ENCODE measurements at places on chromosomes 11 and 22. TPM values are rescaled to one million over a fixed set of nuclear protein-coding genes. Genes with fewer than 3 reads are reported as not detected.

NXPE1 gene
- total RNA-seq = not detected

GRCh38 chr11:75439026-75439425 is 6.0 kb upstream of the KLHL35 start:
- H3K4me1 ChIP-seq = no peaks in the 10 kb centered on the region
- DNase-seq = no peak
- H3K27ac ChIP-seq = no peak overlapping the region
- no peak overlapping the region for H3K4me3 ChIP-seq
- no peaks in the 10 kb centered on the region for H3K27me3 ChIP-seq

- H3K27ac ChIP-seq = no peak overlapping the region
- DNase-seq = no peak
- H3K4me1 ChIP-seq = no peaks in the 10 kb centered on the region
- H3K4me3 ChIP-seq = no peak overlapping the region
These were observed 784.9 kb upstream of the LUZP2 start for GRCh38 chr11:23711981-23712380.

OR51A2 gene
- total RNA-seq = not detected

CEND1 gene
- 0.20 TPM for total RNA-seq

DNA sequence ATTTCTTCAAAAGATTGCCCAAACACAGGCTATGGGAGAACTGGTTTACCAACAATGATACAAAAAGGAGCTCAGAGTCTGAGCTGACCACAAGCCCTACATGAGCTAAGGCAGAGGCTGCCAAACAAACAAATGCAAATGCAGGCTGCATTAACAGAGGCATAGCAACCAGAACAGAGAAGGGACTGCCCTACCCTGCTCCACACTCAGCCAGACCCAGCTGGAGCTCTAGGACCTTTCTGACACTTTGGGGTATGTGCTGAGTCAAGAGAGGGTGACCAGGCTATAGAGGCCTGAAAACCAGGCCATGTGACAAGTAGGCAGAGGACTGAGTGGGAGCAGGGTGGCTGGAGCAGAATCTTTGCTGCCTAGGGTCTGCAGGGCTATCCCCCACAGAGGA is 17.8 kb upstream of the P2RY2 start:
- peak; percentile 14 for DNase-seq
- H3K27me3 ChIP-seq = peaks cover 3% of the 10 kb centered on the region
- H3K27ac ChIP-seq = no peak overlapping the region
- no peak overlapping the region for H3K4me3 ChIP-seq

USP2 gene
- 4.1 TPM for total RNA-seq

ADM2 gene
- total RNA-seq = 1.5 TPM

- no peak for DNase-seq
- H3K27me3 ChIP-seq = peaks cover 4% of the 10 kb centered on the region
- no peaks in the 10 kb centered on the region for H3K36me3 ChIP-seq
- H3K4me3 ChIP-seq = no peak overlapping the region
These were observed 1459.9 kb downstream of the BRD1 start for GRCh38 chr22:48367731-48368130.

- peaks cover 36% of the 10 kb centered on the region for H3K27me3 ChIP-seq
- H3K27ac ChIP-seq = no peak overlapping the region
- H3K4me3 ChIP-seq = no peak overlapping the region
These were observed 6.2 kb downstream of the TPBGL start for GRCh38 chr11:75246671-75247350.

DNA sequence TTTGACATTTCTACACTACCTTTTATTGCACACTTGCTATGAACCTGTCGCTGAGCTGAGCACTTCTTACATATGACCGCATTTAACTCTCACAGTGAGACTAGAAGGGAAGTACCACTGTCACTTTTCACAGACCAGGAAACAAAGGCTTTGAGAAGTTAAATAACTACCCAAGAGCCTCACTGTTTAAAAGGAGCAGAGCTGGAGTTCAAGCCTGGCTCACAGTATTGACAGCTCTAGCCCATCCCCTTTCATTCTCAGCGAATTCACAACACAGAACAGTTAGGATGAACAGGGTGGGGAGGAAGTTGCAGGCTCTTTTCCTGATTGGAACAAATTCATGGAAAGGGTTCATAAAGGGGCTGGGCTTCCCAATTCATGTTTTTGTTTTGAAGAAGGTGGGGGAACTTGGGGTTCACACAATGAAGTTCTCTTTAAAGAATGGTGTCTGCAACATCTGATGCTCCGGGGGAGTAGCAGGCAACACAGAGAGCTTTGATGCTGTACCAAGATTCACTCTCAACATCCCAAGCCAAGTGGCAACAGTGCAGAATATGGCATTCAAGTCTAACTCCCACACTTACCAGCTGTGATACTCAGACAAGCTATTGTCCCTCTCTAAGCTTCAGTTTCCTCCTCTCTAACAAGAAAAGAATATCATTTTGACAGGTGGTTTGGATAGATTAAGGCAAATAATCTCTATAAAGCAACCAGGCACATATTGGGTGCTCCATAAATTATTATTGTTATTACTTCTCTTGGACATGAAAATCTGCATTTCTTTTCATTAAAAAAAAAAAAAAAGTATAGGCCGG is 17.2 kb downstream of the SCGB1A1 start:
- no peak for DNase-seq
- H3K4me3 ChIP-seq = no peak overlapping the region
- no peaks in the 10 kb centered on the region for H3K27me3 ChIP-seq
- no peak overlapping the region for H3K27ac ChIP-seq

DNA sequence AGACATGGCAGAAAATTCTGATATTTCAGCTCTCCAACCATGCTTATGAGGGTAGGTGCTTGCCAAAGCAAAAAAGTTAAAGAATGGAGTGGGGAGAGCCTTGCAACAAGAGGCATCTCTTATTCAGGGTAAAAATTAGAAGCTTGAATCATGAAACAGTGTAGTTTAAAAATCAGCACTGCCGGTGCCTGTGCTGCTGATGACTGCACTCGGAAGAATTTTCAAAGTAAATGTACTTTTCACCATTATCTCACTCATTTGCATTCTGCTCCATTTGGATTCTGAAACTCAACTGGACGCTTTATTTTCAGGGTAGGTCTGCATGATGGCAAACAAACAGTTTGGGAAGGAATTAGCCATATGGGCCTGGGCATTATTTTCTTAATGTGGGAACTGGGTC is 126.3 kb downstream of the KIRREL3 start:
- no peaks in the 10 kb centered on the region for H3K36me3 ChIP-seq
- H3K27ac ChIP-seq = no peak overlapping the region
- no peak overlapping the region for H3K4me3 ChIP-seq
- peaks cover 5% of the 10 kb centered on the region for H3K4me1 ChIP-seq
- DNase-seq = no peak

- no peaks in the 10 kb centered on the region for H3K27me3 ChIP-seq
- no peak overlapping the region for H3K4me3 ChIP-seq
- H3K36me3 ChIP-seq = peaks cover 10% of the 10 kb centered on the region
These were observed 21.4 kb downstream of the CHID1 start for GRCh38 chr11:889257-889656.

DNA sequence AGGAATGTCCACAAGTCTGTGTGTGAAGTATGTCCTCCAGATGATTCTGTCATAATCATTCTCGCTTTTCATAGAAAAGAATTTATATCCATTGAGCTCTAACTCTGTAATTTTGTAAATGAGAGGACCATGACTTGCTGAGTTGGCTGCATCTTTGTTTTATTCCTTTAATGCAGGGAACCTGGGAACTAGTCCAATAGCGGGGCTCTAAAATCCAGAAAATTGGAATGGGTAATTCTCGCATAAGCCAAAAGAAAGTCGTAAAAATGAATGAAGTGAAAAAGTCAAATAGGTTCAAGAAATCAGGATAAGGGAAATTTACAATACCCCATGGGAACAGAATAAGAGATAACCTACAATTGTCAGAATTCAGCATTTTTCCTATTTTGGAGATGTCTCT is 232.5 kb downstream of the RAB38 start:
- no peak overlapping the region for H3K27ac ChIP-seq
- H3K36me3 ChIP-seq = no peaks in the 10 kb centered on the region
- no peaks in the 10 kb centered on the region for H3K4me1 ChIP-seq
- no peak overlapping the region for H3K4me3 ChIP-seq
- DNase-seq = no peak

GRCh38 chr11:30635401-30635989 is 49.3 kb upstream of the MPPED2 start:
- no peak for DNase-seq
- no peak overlapping the region for H3K27ac ChIP-seq
- peaks cover 17% of the 10 kb centered on the region for H3K27me3 ChIP-seq
- no peaks in the 10 kb centered on the region for H3K4me1 ChIP-seq

GRCh38 chr11:79066456-79067351 is 374.1 kb downstream of the TENM4 start:
- no peaks in the 10 kb centered on the region for H3K27me3 ChIP-seq
- DNase-seq = no peak
- no peaks in the 10 kb centered on the region for H3K36me3 ChIP-seq
- no peak overlapping the region for H3K27ac ChIP-seq
- peak overlapping the region; percentile 53 for H3K4me3 ChIP-seq
- H3K4me1 ChIP-seq = peaks cover 12% of the 10 kb centered on the region

DNA sequence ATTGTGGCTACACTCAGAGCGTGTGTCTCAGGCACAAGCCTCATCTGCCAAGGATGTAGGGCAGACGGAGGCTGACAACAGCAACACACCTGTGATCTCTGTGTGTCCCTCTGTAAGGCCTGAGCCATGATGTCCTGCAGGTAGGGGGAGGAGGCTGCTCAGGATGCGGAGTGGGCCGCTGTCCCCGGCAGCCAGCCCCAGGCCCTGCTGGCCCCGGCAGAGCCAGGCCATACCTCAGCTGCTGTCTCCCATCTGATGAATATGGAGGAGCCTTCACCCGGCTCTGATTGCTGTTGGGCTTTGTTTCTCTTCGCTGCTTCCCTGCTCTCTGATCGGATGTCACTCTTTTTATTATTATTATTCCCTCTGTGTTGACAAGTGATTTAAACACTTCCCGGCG is 83.6 kb upstream of the NCAM1 start:
- H3K4me3 ChIP-seq = no peak overlapping the region
- H3K27ac ChIP-seq = no peak overlapping the region
- H3K4me1 ChIP-seq = peaks cover 3% of the 10 kb centered on the region
- no peak for DNase-seq

DNA sequence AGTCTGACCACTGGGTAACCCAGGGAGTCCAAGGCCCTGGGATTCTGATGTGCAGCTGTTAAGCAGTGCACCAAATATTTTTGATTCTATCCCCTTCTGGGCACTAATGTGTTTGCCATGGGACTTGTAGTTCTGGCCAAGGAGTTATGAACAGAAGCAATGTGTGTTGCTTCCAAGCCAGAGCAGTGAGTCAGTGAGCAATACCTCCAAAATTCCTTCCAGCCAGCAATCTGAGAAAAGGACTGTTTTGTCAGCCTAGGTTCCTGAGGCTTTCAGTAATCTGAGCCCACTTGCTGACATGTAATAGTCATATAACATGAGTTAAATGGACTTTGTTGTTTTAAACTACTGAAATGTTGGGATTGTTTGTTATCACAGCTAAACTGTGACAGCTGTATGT is 311.4 kb downstream of the NELL1 start:
- DNase-seq = no peak
- peaks cover 5% of the 10 kb centered on the region for H3K27me3 ChIP-seq
- H3K4me1 ChIP-seq = no peaks in the 10 kb centered on the region
- no peaks in the 10 kb centered on the region for H3K36me3 ChIP-seq

OR6Q1 gene
- not detected for total RNA-seq

SCN3B gene
- total RNA-seq = 0.45 TPM

DNA sequence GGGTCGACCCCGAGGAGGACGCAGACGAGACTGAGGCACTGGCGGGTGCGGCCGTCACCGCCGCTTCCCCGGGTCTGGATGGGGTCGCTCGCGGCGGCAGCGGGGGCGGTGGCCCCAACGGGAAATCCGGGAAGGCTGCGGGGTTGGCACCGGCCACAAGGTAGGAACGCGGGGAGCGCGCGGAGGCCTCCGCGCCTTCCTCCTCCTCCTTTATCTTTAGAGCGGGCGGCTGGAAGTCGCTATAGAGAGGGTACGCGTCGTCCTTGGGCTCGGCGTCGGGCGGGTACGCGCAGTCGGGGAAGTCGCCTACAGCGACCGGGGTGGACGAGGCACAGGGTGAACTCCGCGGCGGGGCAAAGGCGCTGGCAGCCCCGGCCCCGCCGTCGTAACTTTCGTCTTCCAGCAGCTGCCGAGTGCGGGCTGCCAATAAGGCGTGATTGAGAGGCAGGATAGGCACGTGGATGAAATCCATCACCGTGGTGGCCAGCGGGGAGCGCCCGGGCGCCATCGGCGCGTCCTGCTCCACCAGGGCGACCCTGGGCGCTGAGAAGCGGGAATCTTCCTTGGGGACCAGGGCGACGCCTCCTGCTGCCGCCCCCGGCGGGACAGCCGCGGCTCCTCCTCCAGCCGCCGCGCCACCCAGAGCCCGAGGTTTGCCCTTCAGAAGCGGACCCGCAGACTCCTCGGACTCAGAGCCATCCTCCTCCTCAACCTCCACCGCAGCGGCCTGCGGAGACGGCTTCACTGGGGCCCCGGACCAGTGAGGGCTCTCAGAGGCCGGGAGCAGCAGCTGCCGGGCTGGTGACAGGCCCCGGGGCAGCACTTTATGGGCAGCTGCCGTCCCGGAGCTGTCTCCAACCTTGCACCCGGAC is 1.7 kb downstream of the PGR start:
- H3K4me1 ChIP-seq = peaks cover 16% of the 10 kb centered on the region
- H3K27ac ChIP-seq = no peak overlapping the region
- H3K4me3 ChIP-seq = peak overlapping the region; percentile 48
- H3K36me3 ChIP-seq = peaks cover 3% of the 10 kb centered on the region

MS4A15 gene
- not detected for total RNA-seq

GRCh38 chr22:24432059-24432853 is 4.9 kb downstream of the ADORA2A start:
- no peaks in the 10 kb centered on the region for H3K36me3 ChIP-seq
- H3K27ac ChIP-seq = peak overlapping the region; percentile 49
- H3K27me3 ChIP-seq = no peaks in the 10 kb centered on the region
- peak overlapping the region; percentile 16 for H3K4me3 ChIP-seq

Measured in chondrocyte (in vitro differentiated cells).